ENCODE measurements at places on chromosomes 16 and 17.

- no peak for DNase-seq
Observed at GRCh38 chr17:56926704-56927103, 12.9 kb upstream of the TRIM25 start.

DNA sequence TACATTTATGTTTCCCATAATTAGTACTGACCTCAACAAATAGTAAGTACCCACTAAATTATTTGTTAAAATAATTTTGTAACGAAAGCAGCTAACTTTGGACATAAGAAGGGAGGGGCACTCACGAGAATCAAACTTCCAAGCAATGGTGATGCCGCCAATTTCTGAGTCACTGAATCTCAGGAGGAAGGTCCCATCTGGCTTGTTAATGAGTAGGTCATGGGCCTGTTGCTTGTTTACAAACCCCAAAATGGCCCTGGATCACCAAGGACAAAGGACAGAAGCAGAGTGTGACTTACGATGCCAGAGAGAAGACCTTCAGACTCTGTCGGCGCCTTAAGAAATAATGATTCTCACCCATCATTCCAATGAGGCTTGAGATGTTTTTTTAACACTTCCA, 15.8 kb upstream of the GHDC start:
- no peak for DNase-seq

DNA sequence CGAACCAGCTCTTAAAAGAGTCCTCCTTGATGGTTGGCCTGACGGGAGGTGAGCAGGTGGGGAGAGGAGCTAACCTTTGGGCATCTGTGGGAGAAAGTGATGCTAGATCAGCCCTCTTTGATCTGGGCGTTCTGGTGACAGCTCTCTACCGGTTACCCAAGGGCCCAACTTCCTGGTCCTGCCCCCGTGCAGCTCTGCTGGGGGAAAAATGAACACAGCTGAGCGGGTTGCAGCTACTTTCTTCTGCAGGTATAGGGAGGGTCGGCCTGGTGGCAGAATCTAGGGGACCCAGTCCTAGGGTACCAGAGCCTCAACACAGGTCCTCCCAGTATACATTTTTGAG, 2.9 kb downstream of the SHISA9 start:
- DNase-seq, result no peak

- DNase-seq, result peak; percentile 10
Observed at GRCh38 chr17:35930211-35931065, at the start of gene RDM1. TSS of gene RDM1 (minus strand) at chr17:35930773. CDS start at chr17:35930727, 46 bp downstream.

DNA sequence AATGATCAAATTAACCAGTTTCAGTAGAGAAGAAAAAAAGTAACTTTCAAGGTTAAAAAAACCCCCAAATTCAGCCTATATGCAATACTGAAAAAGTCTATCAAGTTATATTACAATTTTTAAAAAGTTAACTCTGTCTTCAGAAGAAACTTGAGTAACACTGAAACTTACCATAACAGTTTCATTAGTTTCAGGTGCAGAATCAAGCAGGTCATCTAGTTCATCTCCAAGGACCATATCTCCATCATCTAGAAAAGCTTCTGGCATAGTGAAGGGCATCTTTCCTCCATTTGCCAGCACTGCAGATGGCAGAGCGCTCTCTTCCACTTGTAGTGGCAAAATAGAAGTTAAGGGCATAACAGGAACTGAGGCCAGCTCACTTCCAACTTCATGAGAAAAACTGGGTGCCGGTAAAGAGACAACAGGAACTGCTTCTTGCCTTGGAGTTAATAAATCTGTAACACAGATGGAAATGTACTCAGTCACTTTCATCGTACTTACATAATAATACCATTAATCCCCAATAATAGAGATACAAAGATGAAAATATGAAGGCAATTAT, 22.9 kb downstream of the ZC3H7A start:
- no peak for DNase-seq
